ENCODE measurements at places on chromosomes 6 and 20.

- DNase-seq = no peak
These were observed 21.4 kb upstream of the AKIRIN2 start for GRCh38 chr6:87723170-87724078.

DNA sequence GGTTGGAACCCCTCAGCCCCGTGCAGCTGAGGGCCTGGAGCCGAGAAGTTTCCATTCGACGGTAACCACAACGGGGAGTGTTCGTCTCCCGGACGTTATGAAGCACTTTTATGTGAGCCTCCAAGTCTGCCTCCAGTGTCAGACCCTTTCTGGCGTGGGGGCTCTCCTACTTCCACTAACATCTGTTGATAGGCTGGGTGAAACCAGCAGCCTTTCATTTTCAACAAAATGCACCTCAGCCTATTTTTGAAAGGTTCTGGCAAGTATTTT is 257.4 kb downstream of the THBS2 start:
- no peak for DNase-seq

DNA sequence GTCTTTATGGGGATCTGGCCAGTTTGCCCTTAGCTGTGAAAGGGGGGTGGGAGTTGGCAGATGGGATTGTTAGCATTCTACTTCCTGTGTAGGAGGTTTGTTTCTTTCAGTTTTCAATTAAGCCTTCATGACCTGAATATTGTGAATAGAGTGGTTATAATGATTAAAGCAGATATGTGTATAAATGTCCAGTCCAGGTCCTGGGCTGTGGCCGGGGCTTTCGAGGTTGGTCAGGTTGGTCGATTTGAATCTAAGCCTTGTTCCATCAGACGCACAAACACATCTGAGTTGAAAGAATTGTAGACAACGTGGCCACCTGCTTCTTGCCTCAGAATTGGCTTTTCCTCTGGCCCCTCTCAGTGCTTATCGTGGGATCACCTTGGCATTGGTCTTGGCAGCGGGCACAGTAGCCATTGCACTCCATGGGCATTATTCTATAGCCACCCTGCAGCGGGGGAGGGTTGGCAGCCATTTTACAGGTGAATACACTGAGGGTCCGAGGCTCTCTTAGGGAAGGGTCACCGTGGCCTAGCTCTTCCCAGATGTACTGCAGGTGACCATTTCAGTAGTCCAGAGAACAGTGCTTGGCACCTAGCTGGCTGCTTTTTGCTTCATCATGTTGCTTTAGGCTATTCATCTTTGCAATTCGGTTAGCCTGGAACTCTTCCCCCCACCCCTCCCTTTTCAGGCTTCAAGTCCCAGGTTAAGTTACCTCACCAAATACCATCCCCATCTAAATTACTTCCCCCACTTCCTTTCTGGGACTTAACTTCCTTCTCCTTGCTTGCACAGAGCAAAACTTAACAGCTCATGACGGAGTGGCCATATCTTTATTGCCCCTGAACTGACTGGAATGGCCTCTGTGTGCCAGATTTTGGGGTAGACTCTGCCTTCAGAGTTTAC is 1.1 kb downstream of the RNF114 start:
- DNase-seq = no peak

GRCh38 chr6:154938221-154938580 is 56.9 kb upstream of the TIAM2 start:
- DNase-seq = peak; percentile 67

GRCh38 chr6:17987447-17987696 is at the start of gene KIF13A:
Gene KIF13A (minus strand): TSS chr6:17987635. CDS start chr6:17987463, 172 bp downstream.
- no peak for DNase-seq

GRCh38 chr6:26521600-26522391 is 16.4 kb upstream of the HMGN4 start:
- DNase-seq = peak; percentile 67

- DNase-seq = no peak
These were observed 90.5 kb downstream of the MAN1A1 start for GRCh38 chr6:119259027-119259426.

GRCh38 chr6:149898966-149899365 is 1.1 kb upstream of the RAET1E start:
- no peak for DNase-seq

DNA sequence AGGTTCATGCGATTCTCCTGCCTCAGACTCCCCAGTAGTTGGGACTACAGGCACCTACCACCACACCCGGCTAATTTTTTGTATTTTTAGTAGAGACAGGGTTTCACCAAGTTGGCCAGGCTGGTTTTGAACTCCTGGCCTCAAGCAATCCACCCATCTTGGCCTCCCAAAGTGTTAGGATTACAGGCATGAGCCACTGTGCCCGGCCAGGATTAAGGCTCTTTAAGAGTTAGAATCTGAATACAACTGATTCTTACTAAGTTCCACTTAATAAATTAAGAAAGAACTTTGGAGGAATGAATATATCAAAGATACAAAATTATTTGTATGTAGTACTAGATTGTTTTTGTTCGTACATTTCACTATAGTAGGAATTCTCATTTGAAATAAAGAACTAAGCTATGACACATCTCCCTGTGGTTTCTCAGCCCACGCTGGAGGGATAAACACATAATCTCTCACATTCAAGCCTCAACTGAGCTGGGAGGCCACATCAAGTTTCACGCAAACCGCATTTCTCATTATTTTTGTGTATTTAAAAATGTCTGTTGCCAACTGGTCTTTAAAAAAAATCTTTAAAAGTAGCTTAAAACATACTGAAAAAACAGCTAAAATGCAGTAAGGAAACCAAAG is 34.2 kb downstream of the DTNBP1 start:
- DNase-seq = no peak

DNA sequence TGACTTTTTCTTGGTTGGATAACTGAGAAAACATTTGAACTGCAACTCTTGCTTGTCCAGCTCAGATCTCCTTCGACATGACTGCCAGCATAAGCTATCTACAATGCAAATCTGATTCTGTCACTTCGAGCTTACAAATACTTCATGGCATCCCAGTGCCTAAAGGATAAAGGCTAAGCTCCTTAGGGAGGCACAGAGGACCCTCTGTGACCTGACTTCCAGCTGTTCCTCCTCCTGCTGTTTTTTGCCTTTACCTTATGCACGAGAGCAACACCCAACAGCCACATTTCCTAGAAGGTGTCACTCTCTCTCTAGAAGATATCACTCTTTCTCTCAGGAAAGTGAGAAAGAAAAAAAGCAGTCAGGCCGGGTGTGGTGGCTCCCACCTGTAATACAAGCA is 23.4 kb downstream of the SLC17A5 start:
- DNase-seq = no peak

DNA sequence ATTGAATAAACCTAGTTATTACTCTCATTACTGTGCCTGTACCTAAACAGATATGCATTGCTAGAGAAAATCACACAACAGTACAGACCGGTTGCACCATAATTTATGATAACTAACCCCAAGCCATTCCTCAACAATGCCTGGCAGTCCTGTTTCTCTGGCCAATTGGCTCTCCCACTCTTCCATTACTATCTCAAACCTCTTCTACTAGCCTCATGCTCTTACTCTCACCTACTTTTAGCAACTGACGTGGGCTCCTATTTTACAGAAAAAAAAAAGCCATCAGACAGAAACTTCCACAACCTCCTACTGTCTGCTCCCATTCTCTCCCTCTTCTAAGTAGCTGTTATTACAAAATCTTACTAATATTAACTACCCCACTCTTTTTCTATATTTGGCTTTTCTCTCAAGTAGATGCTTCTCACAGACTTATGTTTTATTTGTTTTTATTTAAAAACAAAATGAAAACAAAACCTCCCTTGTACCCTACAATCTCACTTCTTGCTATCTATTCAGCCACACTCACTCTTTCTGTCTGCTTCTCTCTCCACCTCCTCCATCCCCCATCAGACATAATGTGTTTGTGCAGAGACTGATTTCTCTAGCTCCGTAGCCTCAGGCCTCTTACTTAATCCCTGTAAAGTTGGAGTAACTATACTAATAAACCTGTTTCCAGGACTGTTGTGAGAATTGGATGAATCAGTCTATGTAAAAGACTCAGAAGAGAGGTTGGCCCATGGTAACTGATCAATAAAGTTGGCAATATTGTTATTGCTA is 9.1 kb downstream of the GOPC start:
- DNase-seq = no peak

- DNase-seq = no peak
These were observed 55.6 kb downstream of the PTPRK start for GRCh38 chr6:128464790-128465189.

DNA sequence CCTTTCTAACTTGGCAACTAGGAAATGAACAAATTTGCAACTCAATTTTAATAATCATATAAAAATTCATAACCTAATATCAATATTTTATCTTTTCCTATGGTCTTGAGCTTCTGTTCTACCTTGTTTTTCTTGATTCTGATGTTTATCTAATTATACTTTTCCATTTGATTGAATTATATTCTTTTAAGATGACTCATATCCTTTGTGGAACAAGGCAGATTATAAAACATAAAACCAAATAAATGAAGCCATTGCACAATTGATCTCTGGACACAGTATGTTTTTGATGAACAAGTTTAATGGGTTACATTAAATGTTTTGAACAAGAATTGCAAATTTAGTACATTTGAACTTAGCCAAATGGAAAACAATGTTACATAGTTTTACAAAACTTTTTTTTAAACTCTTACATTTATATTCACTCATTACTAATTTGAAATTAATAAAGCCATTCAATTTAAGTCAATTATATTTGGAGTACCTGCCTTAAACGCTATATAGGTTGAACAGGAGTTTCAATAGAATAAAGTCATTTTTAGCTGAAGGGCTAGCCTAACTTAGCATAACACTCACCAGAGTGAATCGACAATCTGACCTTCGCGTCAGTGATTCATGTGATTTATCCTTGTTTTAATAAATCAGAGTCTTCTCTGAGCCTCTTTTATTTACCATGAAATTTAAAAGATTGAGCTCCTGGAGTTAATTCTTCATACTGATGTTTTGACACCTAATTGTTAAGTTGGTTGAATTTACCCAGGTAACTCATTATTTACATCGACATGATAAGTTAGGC is 3.8 kb downstream of the NCOA7 start:
- no peak for DNase-seq

DNA sequence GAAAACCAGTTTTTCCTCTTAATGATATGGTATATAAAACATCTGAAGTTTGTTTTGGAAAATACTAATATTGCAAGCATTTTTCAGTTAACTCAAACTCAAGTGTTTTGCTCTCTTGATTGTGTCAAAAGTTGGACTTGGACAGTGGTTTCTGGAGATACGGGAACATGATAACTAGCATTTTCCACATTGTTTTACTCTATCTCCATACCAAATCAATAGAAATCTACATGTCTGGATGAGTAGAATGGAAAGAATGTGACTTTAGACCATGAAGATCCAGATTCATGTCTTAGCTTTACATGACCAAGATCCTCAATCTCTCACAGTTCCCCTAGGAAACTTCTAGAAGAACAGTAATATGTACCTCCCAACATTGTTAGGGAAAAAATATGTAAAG is 22.2 kb upstream of the FBXO30 start:
- DNase-seq = no peak

DNA sequence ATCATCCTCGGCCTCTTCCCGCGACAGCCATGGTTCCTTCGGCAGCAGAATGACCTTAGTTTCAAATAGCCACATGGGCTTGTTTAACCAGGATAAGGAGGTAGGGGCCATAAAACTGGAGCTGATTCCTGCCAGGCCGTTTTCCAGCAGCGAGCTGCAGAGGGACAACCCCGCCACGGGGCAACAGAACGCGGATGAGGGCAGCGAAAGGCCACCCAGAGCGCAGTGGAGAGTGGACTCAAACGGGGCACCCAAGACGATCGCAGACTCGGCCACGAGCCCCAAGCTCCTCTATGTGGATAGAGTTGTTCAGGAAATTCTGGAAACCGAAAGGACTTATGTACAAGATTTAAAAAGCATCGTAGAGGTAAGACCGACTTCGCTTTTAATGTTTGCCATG is 131.8 kb upstream of the MTHFD1L start:
- DNase-seq = no peak

- no peak for DNase-seq
These were observed 35.0 kb upstream of the SLC22A16 start for GRCh38 chr6:110511401-110511800.

DNA sequence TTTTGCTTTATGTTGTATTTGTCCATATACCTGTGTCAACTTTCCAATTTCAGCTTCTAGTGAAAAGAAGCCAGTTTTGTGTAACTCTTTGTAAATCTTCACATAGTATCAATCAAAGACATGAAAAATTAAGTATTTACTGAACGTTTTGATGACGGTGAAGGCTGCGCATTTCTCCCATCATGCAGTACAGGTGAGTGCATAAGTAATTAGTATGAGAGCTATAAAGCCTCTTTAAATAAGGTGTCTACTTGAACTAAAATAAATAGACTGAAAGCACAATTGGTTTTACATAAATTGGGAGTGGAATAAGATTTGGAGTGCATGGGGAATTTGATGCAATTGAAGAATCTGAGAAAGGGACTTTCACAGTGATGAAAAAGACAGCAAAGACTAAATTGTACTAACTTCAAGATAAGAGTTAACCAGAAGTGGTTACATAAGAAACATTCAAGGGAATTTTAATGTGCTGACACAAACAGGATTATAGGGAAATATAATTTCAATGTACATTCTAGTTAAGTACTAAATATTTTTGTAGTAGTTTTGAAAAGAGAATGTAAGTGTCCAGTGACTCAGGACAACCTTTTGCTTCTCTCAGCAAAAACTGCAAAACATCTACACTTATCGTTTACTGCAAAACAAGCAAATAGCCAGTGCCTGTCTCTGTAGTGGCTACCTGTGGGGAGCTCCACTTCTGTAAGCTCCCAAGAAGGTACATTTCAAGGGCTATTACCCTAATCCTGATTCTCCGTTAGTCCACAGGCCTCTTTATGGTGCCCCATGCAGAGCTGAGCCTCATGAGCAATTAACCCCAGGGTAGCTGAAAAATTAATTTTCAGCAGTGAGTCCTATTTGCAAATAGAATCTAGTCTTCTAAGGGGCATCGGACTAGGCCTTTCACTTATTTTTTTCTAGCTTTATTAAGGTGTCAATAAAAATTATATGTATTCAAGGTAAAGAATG is 13.0 kb downstream of the TENT5A start:
- DNase-seq = no peak

All from NCI-H1092 treated with DMSO at 0.1 percent for 48 hours (cell line).